Psoas muscle (tissue), 8 donors: ENCODE measurements at places on chromosomes 5 and 9. TPM values are rescaled to one million over a fixed set of nuclear protein-coding genes. Genes with fewer than 3 reads are reported as not detected.

ARSK gene
- total RNA-seq, result 2.0 TPM

ADAMTS12 gene
- 1.2 TPM for total RNA-seq

CXCL14 gene
- total RNA-seq, result 21.4 TPM

DMRTA1 gene
- 0.20 TPM for total RNA-seq

CDKN2A gene
- total RNA-seq, result not detected

SPINK7 gene
- total RNA-seq, result not detected

PCDHB16 gene
- 0.94 TPM for total RNA-seq

TIGD6 gene
- 1.9 TPM for total RNA-seq

INSL6 gene
- not detected for total RNA-seq

RORB gene
- total RNA-seq, result 0.10 TPM

SLC34A1 gene
- total RNA-seq, result not detected
